ENCODE measurements at places on chromosomes 5 and 9.

DNA sequence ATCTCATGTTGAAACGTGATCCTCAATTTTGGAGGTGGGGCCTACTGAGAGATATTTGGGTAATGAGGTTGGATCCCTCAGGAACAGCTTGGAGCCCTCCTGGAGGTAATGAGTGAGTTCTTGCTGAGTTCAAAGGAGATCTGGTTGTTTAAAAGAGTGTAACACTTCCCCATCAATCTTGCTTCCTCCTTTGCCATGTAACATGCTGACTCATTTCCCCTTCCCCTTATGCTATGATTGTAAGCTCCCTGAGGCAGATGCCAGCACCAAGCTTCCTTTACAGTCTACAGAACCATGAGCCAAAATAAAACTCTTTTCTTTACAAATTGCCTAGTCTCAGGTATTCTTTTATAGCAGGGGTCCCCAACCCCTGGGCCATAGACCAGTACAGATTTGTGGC, 352.3 kb downstream of the SLCO4C1 start:
- DNase-seq, result no peak

- DNase-seq, result no peak
Measured at GRCh38 chr9:132862533-132862932, 15.6 kb downstream of the AK8 start.

DNA sequence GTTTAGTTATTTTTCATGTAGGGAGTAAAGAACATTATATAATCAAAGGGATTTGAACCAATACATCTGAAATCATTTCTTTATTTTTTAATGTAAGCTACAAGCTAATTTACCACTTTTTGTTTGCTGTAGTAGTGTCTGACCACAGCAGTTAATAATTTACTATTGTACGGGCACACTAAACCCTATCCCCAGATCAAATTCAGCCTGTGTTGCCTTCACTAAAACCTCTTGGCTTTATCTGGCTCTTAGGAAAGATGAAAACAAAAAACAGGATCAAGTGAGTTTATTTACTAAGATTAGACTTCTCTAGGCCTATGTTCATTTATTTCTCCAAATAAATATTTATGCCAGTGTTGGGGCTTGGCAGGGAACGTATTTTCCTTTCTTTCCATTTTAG, 384.1 kb downstream of the EBF1 start:
- no peak for DNase-seq

DNA sequence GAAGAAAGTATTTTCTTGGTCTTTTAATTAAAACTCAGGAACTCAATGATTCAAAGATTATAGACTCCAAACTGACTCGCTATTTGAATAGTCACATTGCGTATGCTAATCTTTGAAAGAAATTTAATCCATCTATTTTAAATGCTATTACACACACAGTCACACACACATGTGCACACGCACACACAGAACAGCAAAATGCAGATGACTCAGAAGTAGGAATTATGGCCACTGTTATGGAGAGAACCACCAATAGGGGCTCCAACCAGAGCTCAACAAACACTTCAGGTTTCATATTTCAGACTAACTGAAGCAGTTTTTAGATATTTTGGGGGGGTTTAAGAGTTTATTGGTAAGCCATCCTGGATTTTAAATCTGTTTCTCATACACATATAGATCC, 1917.9 kb downstream of the EFNA5 start:
- no peak for DNase-seq

GRCh38 chr9:8762479-8763085, 963.0 kb upstream of the DMAC1 start:
- DNase-seq, result no peak

DNA sequence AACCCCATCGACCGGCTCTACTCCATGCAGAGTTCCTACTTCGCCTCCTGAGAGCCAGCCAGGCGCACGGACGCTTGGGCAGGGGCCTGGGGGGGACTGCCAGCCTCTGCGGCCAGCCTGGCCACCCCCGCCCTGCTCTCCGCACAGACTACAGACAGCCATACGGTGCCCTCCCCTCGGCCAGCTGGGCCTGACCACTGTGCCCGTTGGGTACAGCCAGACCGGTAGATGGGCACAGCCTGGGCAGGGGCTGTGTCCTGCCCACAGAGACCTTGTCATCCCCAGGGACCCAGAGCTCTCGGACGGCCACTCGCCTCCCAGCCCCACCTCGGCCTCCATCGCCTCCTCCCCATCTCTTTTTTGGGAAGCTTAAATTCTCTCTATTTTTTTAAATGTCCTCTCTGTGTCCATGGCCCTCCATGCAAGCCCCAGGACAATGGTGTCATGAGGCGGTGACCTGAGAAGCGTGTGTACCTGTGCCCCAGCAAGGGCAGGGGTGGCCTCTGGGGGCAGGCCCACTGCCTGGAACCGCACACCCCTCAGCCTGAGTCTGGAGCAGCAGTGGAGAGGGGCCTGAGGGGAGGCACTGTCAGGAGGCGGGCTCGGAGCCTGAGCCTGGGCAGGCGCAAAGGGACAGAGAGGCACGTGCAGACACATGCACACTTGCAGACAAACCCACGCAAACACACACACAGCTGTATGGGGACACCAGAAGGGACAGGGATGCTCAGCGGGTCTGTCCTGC, 82.8 kb downstream of the LMX1B start:
- no peak for DNase-seq

- DNase-seq, result no peak
Measured at GRCh38 chr5:125160787-125161502, 414.5 kb upstream of the ZNF608 start.

- no peak for DNase-seq
Measured at GRCh38 chr5:73170522-73170921, 2.5 kb upstream of the TMEM174 start.

GRCh38 chr9:8074713-8075286, 275.2 kb upstream of the DMAC1 start:
- DNase-seq, result no peak

GRCh38 chr9:133685653-133686609, 49.8 kb downstream of the DBH start:
- DNase-seq, result no peak

- no peak for DNase-seq
Measured at GRCh38 chr9:114274217-114274616, 48.7 kb upstream of the ORM1 start.

GRCh38 chr5:43425983-43426382, 13.8 kb upstream of the CCL28 start:
- no peak for DNase-seq

DNA sequence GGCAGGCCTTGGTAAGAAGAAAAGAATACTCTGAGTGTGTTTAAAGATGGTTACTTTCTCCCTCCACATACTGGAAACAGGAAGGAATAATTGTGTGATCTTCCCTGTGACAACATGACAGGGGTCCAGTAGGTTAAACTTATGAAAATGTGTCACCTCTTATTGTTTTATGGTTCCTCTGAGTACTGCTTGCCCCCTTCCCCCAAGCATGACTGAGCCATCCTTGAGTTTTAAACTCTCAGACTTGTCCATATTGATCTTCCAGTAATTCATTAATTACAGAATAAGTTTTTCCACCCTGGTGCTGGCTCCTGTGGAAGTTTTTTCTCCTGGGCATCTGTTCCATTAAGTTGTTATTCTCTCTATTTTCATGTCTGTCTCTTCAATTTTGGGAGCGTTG, 95.8 kb downstream of the CNTLN start:
- DNase-seq, result no peak

DNA sequence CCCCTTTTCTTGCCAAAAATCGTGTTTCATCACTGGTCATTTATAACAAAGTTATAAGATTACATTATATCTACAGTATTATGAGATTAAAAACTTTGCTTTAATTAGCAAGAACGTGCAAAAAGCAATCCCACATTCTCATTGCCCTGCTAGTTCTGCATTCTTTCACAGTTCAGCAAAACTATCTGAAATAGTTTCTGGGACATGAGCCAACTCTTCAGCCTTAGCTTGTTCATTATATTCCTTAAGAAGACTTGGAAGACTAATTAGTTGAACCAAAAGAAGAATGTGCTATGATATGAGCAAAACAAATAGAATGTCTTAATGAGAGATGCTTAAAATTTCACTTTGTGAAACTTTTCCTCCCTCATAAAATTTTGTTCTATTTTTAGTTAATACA, 76.7 kb downstream of the ITGA1 start:
- no peak for DNase-seq

- DNase-seq, result no peak
Measured at GRCh38 chr5:54525261-54525660, 7.7 kb downstream of the SNX18 start.

GRCh38 chr5:69432412-69433206, 17.7 kb downstream of the MARVELD2 start:
- DNase-seq, result no peak

DNA sequence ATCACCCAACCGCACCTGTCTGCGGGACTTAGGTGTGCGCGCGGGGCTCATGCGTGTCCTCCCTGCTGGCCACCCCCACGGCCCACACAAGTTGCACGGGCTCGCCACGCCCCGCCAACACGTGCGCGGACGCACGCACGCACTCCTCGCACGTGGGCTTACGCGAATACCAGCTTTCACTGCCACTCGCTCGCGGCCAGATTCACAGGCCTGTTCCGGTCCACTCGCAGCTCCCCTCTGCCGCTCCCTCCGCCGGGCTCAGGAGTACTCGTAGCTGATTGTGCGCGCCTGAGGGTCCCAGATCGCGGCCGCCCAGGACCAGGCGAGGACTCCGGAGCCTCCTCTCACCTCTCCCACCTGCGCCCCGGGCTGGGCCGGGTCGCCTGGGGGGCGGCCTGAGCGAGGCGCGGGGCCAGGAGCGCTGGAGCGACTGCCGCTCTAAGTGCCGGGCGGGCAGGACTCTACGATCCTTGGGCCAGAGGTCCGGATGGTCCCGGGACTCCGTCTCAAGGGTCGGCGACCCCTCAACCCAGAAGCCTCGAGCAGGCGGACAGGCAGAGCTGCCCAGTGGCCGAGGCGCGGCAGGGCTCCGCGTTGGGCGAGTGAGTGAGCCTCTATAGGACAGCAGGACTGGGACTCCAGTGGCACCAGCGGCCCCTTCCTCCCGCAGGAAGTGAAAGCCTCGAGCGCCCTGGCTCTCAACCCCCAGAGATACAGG, 3.4 kb downstream of the PCDHGC5 start:
- DNase-seq, result no peak

GRCh38 chr5:77266291-77266690, 55.8 kb downstream of the PDE8B start:
- no peak for DNase-seq

DNA sequence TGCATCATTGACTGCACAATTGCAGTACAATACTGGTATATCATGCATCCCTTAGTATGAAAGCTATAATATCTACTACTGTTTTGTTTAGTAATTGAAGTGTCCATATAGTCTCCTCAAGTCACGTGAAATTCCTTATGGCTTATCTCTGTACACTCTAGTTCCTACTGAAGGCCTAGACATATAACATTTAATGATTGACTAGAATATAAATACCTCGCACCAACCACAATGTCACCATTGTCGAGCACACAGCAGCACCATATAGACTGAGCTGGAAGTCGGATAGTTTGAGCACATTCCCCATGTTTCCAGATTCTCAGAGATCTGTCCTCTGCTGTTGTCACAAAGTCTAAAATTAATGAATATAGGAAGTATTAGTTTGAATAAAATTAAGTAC, 21.4 kb downstream of the PLAA start:
- DNase-seq, result no peak

DNA sequence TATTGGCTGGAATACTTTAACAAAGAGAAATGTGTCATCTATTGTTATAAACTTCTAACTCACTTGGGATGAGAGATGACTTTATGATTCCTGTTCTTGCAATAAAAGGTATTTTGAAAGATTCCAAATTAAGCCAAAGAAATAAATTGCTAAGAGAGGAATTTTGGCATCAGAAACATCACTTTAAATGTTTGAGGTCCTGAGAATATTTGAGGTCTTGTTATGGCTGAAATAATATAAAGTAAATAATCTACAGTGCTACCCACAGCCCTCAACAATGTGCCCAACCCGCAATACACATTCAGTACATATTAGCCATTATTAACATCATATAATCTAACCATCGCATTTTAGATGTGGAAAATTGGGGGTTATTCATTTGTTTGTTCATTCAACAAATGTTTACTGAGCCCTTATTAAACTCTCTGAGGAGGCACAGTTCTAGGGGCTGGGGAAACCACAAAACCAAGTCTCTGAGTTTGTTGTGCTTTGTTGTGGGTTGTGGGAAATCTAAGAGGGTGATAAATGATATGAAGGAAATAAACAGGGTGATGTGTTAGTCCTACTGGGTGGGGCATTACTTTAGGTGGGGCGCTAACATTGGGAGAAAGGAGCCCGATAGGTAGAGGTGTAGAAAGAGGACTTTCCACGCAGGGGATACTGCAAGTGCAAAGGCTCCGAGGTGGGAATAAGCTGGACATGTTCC, 135.2 kb upstream of the CLINT1 start:
- no peak for DNase-seq

DNA sequence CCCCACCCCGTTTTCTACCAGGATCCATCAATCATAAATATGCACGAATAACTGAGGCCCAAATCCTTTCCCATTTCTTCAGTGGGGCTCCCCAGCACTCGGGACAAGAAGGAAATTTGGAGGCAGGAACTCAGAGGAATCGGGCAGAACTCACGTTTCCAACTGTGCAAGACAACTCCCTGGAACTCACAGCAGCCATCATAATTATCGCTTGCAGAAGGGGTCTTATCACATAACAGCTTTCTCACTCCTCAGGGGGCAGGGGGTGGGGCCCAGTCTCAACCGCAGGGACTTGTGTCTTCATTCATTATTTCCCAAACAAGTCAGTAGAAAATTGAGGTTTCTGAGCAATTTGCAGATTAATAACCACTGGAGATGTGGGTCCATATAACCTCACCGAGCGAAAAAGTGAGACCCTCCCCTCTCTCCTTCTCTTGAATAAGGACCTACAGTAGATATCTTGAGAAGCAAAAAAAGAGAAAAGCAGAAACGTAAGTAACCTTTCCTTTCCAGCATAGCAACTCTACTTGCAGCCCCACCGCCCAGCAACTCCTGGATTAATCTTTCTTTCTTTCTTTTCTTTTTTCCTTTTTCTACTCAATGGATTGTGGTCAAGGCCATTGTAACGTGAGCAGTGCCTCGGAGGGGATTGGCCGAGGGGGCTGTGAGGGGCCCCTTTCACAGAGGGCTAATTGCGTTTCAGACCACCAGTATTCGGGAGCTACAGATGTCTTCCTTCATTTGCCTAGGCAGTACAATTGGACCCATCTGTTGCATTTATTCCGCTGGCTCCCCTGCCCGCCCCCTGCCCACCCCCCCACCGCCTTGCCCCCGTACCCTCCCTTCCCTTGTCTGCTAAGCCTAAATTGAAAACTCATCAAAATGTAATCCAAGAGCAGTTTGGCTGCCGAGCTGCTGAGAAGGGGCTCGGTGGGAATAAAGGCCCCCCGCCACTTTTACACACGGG, 24.7 kb upstream of the TIFAB start:
- no peak for DNase-seq

DNA sequence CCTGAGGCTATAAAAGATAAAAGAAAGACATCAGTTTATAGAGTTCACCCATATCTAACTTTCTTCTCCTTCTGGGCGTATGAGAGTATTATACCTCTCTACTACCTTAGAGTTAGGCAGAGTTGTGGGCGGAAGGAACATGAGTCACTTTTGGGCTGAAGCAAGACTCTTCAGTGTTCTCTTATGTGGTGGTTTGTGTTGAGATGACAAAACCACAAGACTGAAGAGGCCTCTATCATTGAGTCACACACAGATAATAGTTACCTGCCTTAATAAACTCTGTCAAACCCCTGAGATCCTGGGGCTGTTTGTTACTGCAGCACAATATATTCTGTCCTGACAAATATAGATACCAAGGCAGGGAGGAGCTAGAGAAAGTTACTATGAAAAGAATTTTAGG, 184.2 kb downstream of the EFNA5 start:
- DNase-seq, result no peak

Measured in NCI-H1436 (cell line).